ENCODE measurements at places on chromosomes 7 and 10. TPM values are rescaled to one million over a fixed set of nuclear protein-coding genes. Genes with fewer than 3 reads are reported as not detected.

The LRMDA gene
- total RNA-seq, result 30.6 TPM

DNA sequence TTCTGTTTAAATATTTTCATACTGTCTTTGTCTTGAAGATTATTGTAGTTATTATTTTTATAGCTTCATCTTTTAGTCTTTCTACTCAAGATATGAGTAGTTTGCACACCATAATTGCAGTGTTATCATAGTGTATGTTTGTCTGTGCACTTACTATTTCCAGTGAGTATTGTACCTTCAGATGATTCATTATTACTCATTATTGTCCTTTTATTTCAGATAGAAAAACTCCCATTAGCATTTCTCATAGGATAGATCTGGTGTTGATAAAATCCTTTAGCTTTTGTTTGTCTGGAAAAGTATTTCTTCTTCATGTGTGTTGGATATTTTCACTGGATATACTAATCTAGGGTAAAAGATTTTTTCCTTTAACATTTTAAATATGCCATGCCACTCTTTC, 646.2 kb upstream of the GRM3 start:
- H3K4me3 ChIP-seq, result no peak overlapping the region
- no peaks in the 10 kb centered on the region for H3K36me3 ChIP-seq
- no peaks in the 10 kb centered on the region for H3K27me3 ChIP-seq
- H3K4me1 ChIP-seq, result no peaks in the 10 kb centered on the region
- no peak for DNase-seq
- H3K27ac ChIP-seq, result no peak overlapping the region

The GPR26 gene
- not detected for total RNA-seq

- H3K27me3 ChIP-seq, result no peaks in the 10 kb centered on the region
- H3K36me3 ChIP-seq, result no peaks in the 10 kb centered on the region
- DNase-seq, result no peak
These were observed 236.1 kb downstream of the BUB3 start for GRCh38 chr10:123390332-123390731.
